ENCODE measurements at places on chromosomes 5 and 9. TPM values are rescaled to one million over a fixed set of nuclear protein-coding genes. Genes with fewer than 3 reads are reported as not detected.
A peak's percentile ranks its signal among the peaks of the same experiment; 100 is the strongest.

DNA sequence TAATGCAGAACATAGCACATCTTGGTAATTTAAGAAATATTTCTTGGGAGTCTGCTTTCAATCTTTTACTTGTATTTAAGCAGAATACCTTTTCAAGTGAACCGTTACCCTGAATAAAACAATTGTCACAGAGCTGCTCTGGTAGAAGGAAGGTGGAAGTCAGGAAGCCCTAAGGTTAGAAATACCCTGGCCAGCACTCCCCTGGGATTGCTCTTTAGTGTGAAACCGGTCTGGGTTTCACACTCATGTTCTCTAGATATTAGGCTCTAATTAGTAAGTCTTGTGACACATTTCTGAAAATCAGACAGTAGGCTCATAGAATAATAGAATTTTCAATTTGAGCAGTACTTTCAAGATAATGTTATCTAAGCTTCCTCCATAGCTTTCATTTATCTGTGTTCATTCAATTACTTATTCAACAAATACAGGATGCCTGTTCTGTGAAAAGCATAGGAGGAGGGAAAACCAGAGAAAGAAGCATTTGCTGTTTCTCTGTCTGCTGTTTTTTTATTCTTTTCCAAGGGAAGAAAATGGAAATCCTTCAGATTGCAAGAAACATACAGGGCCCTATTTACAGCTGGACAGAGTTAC, 825.5 kb downstream of the TLR4 start:
- no peaks in the 10 kb centered on the region for H3K27me3 ChIP-seq
- H3K4me1 ChIP-seq, result no peaks in the 10 kb centered on the region
- H3K4me3 ChIP-seq, result no peak overlapping the region
- no peak for DNase-seq
- no peak overlapping the region for H3K27ac ChIP-seq
- H3K36me3 ChIP-seq, result no peaks in the 10 kb centered on the region

GRCh38 chr5:129241755-129242154, 147.2 kb downstream of the ISOC1 start:
- DNase-seq, result no peak
- H3K27me3 ChIP-seq, result no peaks in the 10 kb centered on the region
- no peaks in the 10 kb centered on the region for H3K36me3 ChIP-seq
- no peak overlapping the region for H3K4me3 ChIP-seq

- H3K4me1 ChIP-seq, result peaks cover 9% of the 10 kb centered on the region
- no peaks in the 10 kb centered on the region for H3K36me3 ChIP-seq
- H3K27me3 ChIP-seq, result no peaks in the 10 kb centered on the region
- H3K27ac ChIP-seq, result no peak overlapping the region
- DNase-seq, result no peak
These were observed 17.7 kb upstream of the ANXA1 start for GRCh38 chr9:73133921-73134407.

DNA sequence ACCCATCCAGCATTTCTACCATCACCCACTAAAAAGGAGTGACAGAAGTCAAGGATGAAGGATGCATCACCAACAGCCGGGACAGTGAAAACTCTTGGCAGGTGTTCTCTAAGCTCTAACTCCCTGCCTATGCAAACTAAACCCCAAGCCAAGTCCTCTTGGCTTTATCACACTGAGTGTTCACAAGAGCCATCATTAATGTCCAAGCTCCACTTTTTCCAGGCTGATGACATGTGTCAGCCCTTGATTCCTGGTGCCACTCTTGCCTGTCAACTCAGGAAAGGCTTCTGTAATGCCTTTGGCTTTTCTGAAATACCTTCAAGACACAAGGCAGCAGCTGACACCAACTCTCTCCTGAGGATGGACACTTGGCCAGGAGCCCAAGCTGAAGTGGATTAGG, 86.9 kb downstream of the NR6A1 start:
- no peaks in the 10 kb centered on the region for H3K4me1 ChIP-seq
- no peak overlapping the region for H3K27ac ChIP-seq
- H3K27me3 ChIP-seq, result no peaks in the 10 kb centered on the region
- DNase-seq, result no peak
- H3K4me3 ChIP-seq, result no peak overlapping the region

- no peak for DNase-seq
- H3K27ac ChIP-seq, result no peak overlapping the region
- peaks cover 49% of the 10 kb centered on the region for H3K4me1 ChIP-seq
- no peaks in the 10 kb centered on the region for H3K36me3 ChIP-seq
- no peak overlapping the region for H3K4me3 ChIP-seq
These were observed 1.6 kb upstream of the NKX2-5 start for GRCh38 chr5:173236531-173237142.

DNA sequence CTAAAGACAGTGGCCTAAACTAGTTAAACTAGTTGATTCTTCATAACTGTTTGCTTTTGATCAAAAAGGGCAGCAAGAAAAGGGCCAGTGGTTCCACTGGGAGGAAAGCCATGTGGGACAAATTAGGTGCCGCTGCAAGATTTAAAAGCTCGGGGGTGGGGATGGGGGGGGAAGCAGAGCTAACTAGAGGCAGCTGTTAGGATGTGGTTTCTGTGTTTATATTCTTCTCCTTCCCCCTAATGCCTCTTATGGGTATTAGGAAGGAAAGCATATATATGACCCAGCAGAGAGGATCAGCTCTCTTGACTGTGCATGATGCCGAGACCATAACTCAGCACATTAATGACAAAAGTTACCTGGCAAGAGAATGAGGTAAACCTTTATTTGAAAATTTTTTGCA, 65.7 kb downstream of the EFNA5 start:
- H3K27me3 ChIP-seq, result no peaks in the 10 kb centered on the region
- no peak for DNase-seq
- peaks cover 5% of the 10 kb centered on the region for H3K4me1 ChIP-seq
- H3K4me3 ChIP-seq, result no peak overlapping the region
- no peaks in the 10 kb centered on the region for H3K36me3 ChIP-seq

- DNase-seq, result no peak
- no peaks in the 10 kb centered on the region for H3K36me3 ChIP-seq
- peak overlapping the region; percentile 78 for H3K27ac ChIP-seq
- peaks cover 99% of the 10 kb centered on the region for H3K4me1 ChIP-seq
- no peaks in the 10 kb centered on the region for H3K27me3 ChIP-seq
These were observed 53.4 kb upstream of the STXBP1 start for GRCh38 chr9:127558581-127559246.

GRCh38 chr5:38734353-38734752, 111.5 kb upstream of the OSMR start:
- no peaks in the 10 kb centered on the region for H3K36me3 ChIP-seq
- DNase-seq, result no peak
- H3K27me3 ChIP-seq, result no peaks in the 10 kb centered on the region
- no peak overlapping the region for H3K4me3 ChIP-seq
- no peak overlapping the region for H3K27ac ChIP-seq

DNA sequence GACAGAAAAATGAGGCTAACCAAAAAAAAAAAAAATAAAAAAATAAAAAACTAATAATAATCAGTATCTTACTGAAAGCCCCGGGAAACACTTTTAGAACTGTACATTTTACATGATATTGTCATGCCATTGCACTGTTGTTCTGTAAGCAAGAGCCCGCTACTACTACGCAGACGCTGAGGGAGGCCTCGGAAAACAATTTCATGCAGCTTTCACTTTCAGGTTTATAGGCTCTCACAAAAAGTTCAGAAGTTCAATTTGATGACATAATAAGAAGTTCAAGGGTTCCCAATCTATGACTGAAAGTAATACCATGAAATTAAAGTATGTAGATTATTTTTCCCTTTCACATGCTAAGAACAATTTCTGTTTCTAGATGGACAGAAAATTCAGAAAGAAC, 318.3 kb upstream of the ITGA1 start:
- no peak overlapping the region for H3K27ac ChIP-seq
- H3K27me3 ChIP-seq, result no peaks in the 10 kb centered on the region
- no peak for DNase-seq
- H3K4me1 ChIP-seq, result no peaks in the 10 kb centered on the region

GRCh38 chr9:130301483-130302286, 36.1 kb downstream of the HMCN2 start:
- no peaks in the 10 kb centered on the region for H3K4me1 ChIP-seq
- no peak overlapping the region for H3K4me3 ChIP-seq
- H3K27me3 ChIP-seq, result no peaks in the 10 kb centered on the region
- no peak overlapping the region for H3K27ac ChIP-seq
- H3K36me3 ChIP-seq, result no peaks in the 10 kb centered on the region
- peak; percentile 23 for DNase-seq

DNA sequence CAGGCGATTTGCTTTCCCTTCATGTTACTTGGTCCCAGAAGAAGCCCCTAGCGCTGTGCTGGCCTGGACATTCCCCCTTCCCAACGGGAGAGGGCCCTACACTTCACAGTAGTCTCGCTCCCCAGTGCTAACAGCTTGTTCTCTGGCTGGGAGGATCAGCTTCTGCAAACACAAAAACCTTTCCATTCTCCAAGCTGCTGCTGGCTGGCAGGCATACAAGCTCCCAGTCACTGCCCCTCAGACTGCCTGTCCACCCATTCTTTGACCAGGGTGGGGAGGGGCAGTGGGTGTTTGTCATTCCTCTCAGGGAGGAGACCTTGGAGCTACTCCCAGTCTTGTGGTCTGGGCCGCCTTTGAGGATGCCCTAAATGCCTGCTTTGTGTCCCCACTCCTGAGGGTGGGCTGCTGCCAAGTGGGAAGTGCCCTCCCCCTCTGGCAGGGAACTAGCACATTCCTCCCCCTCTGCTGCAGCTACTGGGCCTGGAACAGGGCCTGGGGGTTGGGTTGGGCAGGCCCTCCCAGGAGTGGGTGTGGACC, 20.8 kb downstream of the ENHO start:
- H3K27ac ChIP-seq, result peak overlapping the region; percentile 54
- peak; percentile 35 for DNase-seq
- no peaks in the 10 kb centered on the region for H3K27me3 ChIP-seq
- H3K36me3 ChIP-seq, result no peaks in the 10 kb centered on the region
- H3K4me3 ChIP-seq, result no peak overlapping the region

DNA sequence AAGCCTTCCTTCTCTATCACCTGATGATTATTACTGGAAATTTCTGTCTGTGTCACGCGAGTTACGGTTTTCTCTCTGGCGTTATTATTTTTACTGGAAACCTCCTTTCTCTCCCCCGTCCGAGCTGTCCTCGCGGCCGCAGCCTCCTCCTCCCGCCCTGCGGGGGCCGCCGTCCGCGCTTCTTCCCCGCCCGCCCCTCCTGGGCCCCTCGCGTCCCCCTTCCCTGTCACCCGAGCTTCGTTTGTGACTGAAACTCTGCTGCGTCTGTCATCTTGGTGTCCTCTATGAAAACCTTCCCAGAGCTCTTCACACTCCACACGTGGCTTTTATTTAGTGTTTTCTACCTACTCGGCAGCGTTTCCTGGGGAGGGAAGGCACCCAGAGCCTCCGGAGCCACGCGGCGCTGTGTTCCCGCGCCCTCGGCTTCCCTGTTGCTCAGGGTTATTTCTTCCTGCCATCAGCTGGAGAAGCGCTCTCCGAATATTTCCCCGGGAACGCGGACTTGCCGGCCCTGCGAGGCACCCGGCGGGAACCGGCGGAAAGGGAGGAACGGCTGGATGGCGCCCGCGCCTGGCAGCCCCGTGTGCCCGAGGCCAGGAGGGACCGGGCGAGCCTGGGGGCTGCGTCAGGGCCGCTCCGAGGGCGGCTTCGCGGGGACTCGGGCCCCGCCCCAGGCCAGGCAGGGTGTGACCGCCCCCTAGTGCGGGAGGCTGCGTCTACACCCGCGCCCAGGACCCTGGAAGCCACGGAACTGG, 33.9 kb downstream of the TRIP13 start:
- no peaks in the 10 kb centered on the region for H3K36me3 ChIP-seq
- peaks cover 20% of the 10 kb centered on the region for H3K4me1 ChIP-seq
- peaks cover 7% of the 10 kb centered on the region for H3K27me3 ChIP-seq
- no peak overlapping the region for H3K4me3 ChIP-seq
- peak; percentile 33 for DNase-seq

DNA sequence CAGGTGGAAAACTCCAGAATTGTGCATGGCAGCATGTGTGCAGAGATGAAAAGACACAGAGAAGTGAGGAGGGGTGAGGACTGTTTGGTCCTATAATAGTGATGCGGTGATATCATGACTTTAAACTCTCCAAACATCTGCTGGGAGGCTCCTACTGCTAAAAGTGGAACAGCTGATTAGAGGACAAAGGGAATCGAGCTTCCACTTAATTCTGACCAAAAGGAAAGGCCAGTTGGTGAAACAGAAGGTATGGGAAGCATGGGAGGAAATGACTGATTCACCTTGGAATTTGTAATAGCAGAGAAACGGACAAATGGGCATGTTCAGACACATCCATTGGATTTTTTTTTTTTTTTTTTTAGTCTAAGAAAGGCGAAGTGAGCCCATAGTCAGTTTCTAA, 67.5 kb upstream of the MAMDC2 start:
- H3K36me3 ChIP-seq, result no peaks in the 10 kb centered on the region
- no peak overlapping the region for H3K27ac ChIP-seq
- H3K27me3 ChIP-seq, result no peaks in the 10 kb centered on the region

DNA sequence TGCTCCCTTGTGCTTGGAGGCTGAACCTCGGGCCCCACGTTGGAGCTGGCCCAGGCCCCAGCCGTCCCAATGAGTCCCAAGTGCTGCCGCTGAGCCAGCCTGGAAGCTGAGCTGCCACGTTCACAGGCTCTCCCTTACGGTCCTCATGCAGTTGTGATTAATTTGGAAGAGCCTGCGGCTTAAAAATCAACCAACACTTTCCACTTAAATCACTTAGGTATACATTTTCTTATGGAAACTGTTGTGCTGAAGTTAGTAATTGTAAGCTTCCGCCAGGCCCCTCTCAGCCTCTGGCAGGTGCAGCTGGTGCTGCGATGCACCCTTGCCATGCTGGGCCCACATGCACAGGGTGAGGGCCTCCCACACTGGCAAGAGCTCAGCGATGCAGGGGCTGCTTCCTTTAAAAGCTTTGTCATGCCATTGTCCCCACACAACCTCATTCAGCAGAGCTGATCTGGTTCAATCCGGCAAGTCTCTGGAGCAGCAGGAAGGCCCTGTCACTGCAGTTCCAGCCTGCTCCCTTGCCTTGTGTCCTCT, 61.0 kb downstream of the IPPK start:
- H3K27me3 ChIP-seq, result no peaks in the 10 kb centered on the region
- DNase-seq, result no peak
- no peaks in the 10 kb centered on the region for H3K36me3 ChIP-seq

GRCh38 chr9:91900055-91900796, 49.8 kb downstream of the ROR2 start:
- no peaks in the 10 kb centered on the region for H3K36me3 ChIP-seq
- no peak overlapping the region for H3K27ac ChIP-seq

DNA sequence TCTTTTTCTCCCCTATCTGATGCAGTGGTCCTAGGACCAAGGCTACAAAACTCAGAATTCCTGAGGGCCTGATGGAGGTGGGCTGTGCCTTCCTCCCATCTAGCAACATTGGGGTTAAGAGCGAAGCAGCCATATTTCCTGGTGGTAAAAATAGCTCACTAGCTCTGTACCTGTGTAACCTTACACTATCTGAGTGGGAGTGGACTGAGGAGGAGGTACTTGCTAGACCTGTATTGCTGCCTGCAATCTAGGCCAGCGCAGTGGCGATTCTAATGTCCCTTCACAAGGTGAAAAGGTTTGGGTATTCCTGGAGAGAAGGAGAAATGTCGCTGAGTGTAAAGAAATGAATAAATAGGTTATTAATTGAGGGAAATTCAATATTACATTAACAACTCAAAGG, 80.2 kb upstream of the LIFR start:
- H3K4me1 ChIP-seq, result peaks cover 71% of the 10 kb centered on the region
- H3K36me3 ChIP-seq, result no peaks in the 10 kb centered on the region
- no peak overlapping the region for H3K4me3 ChIP-seq

- H3K27me3 ChIP-seq, result peaks cover 4% of the 10 kb centered on the region
- no peaks in the 10 kb centered on the region for H3K36me3 ChIP-seq
- peaks cover 2% of the 10 kb centered on the region for H3K4me1 ChIP-seq
- H3K27ac ChIP-seq, result no peak overlapping the region
- DNase-seq, result no peak
These were observed 222.8 kb upstream of the KLF4 start for GRCh38 chr9:107712390-107712789.

The PCDHA10 gene
- 6.6 TPM for total RNA-seq

The PDE6A gene
- not detected for total RNA-seq
